GM12878 (cell line): ENCODE measurements at places on chromosomes 6 and 20. TPM values are rescaled to one million over a fixed set of nuclear protein-coding genes. Genes with fewer than 3 reads are reported as not detected.

DNA sequence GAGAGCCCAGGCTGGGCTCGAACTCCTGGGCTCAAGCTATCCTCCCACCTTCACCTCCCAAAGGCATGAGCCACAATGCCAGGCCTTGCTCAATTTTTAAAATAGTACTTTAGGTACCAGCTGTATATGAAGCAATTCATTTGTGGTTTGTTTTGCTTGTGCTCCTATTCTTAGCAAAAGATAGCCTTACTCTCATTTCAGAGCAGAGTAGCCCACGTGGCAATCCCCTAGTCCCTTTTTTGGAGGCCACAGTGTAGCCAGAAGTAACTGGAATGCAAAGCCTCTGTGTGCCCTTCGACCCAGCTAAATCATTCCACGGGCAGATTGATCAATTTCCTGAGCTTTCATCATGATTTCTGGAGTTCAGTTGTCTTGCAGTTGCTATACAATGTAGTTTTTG lies 372.2 kb downstream of the NRN1 start:
- no peak overlapping the region for H3K27ac ChIP-seq
- no peak for DNase-seq
- no peaks in the 10 kb centered on the region for H3K36me3 ChIP-seq

DNA sequence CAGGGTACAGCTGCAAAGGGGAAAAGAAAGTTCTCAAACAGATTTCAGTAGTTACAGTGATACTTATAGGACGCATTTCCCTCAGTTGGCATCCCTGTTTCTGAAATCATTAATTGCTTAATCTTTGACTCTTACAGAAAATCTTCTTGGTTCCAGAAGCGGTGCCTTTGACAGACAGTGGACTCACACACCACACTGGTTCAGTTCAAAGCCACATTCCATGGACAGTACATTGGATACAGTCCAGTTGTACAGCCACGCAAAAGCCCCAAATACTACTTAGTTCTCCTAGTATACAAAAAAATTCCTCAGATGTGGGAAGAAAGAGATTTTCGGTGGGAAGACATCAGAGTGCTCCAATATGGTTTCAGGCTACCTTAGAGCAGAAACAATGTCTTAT lies 460.4 kb downstream of the PRKN start:
- H3K4me1 ChIP-seq: no peaks in the 10 kb centered on the region
- H3K27ac ChIP-seq: no peak overlapping the region
- H3K27me3 ChIP-seq: no peaks in the 10 kb centered on the region
- no peak for DNase-seq

- H3K4me3 ChIP-seq: no peak overlapping the region
- DNase-seq: peak; percentile 48
- peak overlapping the region; percentile 23; the same call in 1 of the 2 replicates for H3K27ac ChIP-seq
- H3K36me3 ChIP-seq: no peaks in the 10 kb centered on the region
Observed at GRCh38 chr6:45741437-45742171, 274.1 kb downstream of the CLIC5 start.

DNA sequence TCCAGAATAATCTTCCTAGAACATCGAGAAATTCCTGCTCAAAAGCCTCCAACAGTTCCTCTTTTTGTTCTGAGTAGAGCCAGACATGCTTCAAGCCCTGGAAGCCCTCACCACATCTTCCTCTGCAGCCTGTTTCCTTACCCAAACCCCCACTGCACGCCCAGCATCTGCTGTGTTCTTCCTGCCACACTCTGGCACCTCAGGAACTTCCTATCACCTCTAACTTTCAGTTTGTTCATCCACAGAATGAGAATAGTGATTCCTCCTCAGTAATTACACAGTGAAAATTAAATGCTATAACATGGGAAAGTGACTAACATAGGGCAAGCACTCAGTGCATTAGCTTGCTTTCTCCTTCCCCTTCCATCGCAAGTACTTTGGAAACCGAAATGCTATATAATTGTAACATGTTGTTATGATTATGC lies 26.3 kb downstream of the C6orf89 start:
- peaks cover 20% of the 10 kb centered on the region for H3K4me1 ChIP-seq
- H3K27ac ChIP-seq: 0 out of 2 replicates have a peak overlapping the region, but pooled peaks have one; percentile 15
- H3K4me3 ChIP-seq: no peak overlapping the region
- peaks cover 4% of the 10 kb centered on the region; the same call in 1 of the 2 replicates for H3K36me3 ChIP-seq

DNA sequence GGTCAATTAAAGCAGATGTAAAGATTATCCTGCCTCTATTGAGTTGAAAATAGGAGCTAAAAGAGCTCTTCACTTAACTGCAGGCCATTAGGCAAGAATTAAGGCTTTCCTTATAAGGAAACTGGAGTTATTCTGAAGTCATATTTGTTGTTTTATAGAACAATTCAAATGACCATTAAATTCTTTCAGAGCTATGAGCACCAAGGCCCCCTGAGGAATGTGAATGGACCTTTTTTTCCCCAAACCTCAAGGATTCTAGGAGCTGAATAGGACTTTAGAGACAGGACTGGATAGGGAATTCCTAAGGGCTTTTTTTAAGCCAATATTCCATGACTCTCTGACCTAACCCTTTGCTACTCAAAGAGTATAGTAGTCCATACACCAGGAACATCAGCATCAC lies 565.7 kb upstream of the BTBD3 start:
- H3K27ac ChIP-seq: no peak overlapping the region
- no peaks in the 10 kb centered on the region for H3K27me3 ChIP-seq
- no peaks in the 10 kb centered on the region for H3K36me3 ChIP-seq
- no peaks in the 10 kb centered on the region for H3K4me1 ChIP-seq
- no peak overlapping the region for H3K4me3 ChIP-seq

DNA sequence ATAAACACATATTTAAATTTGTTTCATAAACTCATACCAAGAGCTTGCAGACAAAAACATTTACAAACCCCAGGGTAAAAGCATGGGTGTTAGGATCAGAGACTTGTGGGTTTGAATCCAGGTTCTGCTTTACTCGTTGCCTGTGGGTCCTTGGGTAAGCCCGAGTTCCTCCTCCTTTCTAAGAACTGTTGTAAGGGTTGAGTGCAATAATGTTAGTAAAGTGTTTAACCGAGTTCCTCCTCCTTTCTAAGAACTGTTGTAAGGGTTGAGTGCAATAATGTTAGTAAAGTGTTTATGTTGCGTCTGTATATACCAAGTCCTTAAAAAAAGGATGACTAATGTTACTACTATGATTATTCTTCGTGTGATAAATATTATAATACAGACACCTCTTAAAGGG lies 18.7 kb downstream of the CCDC170 start:
- no peaks in the 10 kb centered on the region for H3K36me3 ChIP-seq
- no peaks in the 10 kb centered on the region for H3K27me3 ChIP-seq
- no peak overlapping the region for H3K27ac ChIP-seq
- no peak overlapping the region for H3K4me3 ChIP-seq

DNA sequence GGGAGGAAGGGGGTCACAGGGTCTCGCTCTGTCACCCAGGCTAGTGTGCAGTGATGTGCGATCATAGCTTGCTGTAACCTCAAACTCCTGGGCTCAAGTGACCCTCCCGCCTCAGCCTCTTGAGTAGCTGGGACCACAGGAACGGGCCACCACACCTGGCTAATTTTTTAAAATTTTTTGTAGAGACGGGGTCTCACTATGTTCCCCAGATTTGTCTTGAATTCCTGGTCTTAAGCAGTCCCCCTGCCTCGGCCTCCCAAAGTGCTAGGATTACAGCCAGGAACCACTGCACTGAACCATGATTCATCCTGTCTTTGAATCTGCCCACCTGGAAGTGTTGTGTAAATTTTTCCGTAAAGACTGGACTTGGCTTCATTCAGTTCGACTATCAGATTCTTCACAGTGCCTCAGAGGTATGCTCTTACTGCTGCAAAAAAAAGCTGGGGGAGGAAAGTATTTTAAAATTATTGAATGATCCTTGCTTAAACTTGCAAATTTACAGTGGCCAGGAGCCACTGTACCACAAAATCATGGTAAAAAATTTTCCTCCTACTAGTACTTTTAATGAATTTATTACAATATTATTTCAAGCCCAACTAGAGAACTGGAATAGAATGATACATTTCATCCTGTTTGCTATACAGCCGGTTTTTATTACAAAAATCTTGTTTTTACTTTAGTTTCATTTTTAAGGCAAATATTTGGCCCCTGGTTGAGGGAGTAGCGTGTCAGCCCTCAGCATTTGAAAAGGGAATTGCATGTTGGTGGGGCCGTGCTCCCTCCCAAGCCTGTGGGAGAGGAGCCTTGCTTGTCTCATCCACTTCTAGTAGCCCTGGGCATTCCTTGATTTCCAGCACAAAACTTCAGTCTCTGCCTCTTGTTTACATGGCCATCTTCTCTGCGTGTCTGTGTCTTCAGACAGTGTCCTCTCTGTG lies 202.5 kb upstream of the SGK1 start:
- no peak overlapping the region for H3K4me3 ChIP-seq
- H3K4me1 ChIP-seq: no peaks in the 10 kb centered on the region
- H3K27me3 ChIP-seq: peaks cover 2% of the 10 kb centered on the region; the same call in 1 of the 2 replicates
- no peak for DNase-seq

- DNase-seq: no peak
- no peak overlapping the region for H3K4me3 ChIP-seq
Observed at GRCh38 chr6:170004585-170005210, 253.3 kb downstream of the ERMARD start.

SLC22A7 gene
- 0.31 TPM in 1 of 2 replicates, not detected in the other for total RNA-seq

HSP90AB1 gene
- total RNA-seq: 1,166 and 1,167 TPM in 2 replicates

SYCP2 gene
- 0.13 TPM in 2 replicates for total RNA-seq

KCNK17 gene
- total RNA-seq: not detected in 2 replicates

ZNF133 gene
- 6.0 and 9.8 TPM in 2 replicates for total RNA-seq

LINC00237 gene
- total RNA-seq: not detected in 2 replicates

TRIM31 gene
- 0.18 and 0.35 TPM in 2 replicates for total RNA-seq
